ENCODE measurements at places on chromosomes 5 and 9.

GRCh38 chr5:166582416-166582815 is 1709.0 kb upstream of the WWC1 start:
- no peak for DNase-seq

DNA sequence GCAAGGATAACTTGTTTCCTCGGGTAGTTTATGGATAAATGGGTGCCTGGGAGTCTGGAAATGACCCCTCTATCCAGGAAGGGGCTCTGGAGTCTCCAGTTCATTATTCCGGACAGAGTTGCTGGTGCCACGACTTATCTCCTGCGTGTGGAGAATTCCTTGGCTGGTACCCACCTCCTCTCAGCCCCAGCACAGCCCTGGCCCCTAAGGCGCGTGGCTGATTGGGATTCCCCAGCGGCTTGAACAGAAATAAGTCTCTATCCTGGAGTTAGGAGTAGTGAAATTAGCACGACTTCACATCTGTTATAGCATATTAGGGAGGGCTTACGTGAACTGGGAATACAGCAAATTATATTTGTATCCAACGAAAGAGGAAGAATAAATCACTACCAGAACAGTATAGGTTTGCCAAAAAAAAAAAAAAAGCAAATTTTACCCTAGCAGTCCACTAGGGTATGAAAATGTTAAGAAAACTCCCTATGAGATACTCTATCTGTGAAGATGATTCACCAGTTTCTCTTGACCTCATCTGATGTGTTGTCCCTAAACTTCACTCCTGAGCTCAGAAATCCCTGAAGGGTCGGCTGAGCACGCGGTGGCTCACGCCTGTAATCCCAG is 172.5 kb upstream of the OTULINL start:
- DNase-seq, result no peak

DNA sequence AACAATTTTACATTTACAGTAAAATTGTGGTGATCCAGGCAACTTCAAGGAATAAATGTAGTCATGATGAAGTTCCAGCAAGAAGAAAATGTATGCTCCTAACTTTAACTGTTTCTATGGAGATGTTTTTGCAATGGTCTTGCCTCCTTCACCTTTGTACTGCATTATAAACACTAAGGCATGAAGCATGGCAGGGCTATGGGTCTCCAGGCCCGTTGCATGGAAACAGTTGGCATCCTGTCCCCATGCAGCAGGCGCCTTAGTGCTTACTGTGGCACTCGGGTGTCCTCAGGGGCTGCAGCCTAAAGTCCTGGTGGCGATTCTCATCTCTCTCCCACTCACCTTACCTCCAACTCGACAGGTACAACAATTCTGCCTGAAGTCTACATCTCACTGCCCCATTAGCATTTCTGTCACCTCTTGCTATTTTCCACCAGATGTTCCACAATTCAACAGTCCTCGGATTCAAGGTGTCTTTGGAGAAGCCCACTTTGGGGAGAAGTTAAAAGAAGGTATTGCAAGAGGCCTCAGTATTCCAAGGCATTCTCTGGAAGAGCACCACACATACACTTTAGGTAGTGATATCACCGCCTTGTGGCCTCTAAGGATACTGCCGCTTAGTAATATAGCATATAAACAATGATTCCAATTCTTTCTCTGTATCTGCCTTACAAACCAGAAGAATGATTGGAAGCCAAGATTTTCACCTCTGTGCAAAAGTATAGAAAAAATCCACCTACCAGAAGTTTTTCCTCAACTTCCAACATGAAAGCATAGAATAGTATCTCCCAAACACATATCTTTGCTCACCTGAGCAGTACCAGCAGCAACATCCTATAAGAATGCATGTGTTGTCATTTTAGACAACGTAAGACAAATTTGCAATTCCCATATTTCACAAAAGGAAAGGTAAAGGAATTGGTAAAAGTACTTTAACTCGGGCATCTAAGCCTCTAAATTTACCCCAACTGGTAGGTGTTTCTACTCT is 5.1 kb downstream of the LIFR start:
- peak; percentile 17 for DNase-seq

- DNase-seq, result no peak
Observed at GRCh38 chr5:75152860-75153259, 83.8 kb downstream of the ANKRD31 start.

DNA sequence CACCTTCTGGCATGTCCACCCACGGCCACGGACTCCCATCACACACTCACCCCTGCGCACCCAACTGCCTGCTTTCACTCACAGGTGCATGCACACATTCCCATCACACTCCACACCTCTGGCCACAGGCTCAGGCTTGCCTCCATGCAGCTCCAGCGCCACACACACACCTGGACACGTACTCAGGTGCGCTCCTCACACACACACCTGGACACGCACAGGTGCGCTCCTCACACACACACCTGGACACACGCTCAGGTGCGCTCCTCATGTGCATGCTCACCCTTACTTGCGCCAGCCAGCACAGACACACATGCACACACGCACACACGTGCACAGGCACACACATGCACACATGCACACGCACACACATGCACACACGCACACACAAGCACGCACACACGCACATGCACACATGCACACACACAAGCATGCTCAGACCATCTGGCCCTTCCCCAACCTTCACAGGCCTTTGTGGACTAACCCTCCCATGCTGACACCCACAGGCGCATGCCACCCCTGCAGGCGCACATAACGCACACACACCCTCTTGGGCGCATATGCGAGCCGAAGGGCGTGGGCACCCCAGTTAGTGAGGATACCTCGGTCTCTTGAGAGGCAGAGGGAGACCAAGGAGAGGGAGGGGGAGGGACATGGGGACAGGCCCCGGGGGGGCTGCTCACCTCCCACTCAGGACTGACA is 8.3 kb downstream of the GRIN1 start:
- DNase-seq, result no peak

DNA sequence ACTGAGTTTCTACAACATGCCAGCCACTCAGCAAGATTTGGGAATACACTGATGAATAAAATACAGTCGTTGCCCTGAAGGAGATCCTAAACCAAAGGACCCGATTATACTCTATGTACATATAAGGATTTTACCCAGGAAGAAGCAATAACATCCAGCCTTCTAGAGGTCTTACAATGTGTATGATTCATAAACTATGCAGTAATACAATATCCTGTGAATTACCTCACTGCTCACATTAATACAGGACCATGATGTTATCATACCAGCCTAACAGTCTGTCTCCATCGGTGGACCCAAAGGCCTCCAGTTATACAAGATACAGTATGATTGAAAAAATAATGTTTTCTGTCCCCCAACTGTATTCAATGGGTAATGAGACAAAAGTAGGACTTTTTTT is 310.5 kb upstream of the TRPM3 start:
- no peak for DNase-seq

- no peak for DNase-seq
Observed at GRCh38 chr9:27880156-27880555, 306.9 kb upstream of the C9orf72 start.

GRCh38 chr5:109705596-109705995 is 15.9 kb downstream of the MAN2A1 start:
- no peak for DNase-seq

- no peak for DNase-seq
Observed at GRCh38 chr9:117772960-117773359, 68.8 kb downstream of the TLR4 start.

DNA sequence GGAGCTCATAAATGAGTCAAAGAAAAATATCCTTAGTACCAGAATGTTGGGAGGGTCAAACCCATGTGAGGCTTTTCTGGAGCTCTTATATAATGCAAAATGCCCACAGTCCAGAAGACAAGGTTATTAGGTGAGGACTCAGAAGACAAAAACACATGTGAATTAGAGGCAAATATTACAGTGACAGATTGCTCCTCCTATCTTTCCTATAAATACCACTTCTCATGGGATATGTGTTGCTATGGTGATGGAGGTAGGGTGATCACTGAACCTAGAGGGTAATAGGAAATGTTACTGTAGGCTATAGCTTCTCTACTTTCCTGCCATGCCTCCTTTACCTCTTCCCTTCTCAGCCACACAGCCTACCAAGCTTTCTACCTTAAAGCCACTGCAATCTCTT is 264.6 kb downstream of the SEC61B start:
- no peak for DNase-seq

DNA sequence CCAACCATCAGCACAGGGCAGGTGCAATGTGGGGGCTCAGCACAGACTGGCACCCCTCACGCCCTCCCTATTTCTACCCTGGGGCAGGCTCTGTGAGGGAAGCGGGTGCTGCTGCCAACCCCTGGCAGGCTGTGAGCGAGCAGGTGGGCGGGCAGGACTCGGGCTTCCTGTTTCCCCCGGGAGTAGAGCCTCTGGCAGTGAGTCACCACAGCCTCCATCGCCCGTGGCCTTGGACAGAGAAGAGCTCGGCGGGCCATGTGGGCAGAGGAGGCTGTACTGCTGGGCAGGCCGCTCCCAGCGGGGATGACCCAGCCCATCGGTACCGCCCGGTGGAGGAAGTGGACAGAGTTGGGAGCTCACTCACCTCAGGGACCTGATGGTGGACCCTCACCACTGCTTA is 16.6 kb downstream of the KCNT1 start:
- DNase-seq, result no peak

DNA sequence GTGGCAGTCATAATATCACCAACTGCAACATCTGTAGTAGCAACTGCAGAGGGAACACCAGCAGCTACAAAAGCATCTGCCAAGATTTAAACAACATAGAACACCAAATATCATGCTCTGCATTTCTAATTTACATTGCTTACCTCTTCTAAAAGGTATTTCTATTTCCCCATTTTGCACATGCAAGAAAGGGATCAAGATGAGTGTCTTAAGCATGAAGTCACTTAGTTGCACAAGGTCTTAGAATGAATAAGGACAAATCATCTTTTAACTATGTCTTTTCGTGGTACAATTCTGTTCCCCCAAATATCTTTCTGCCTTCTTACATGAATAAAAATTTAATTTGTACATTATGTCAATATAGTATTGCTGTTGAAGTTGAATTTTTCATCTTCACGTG is 1746.4 kb downstream of the EFNA5 start:
- no peak for DNase-seq

DNA sequence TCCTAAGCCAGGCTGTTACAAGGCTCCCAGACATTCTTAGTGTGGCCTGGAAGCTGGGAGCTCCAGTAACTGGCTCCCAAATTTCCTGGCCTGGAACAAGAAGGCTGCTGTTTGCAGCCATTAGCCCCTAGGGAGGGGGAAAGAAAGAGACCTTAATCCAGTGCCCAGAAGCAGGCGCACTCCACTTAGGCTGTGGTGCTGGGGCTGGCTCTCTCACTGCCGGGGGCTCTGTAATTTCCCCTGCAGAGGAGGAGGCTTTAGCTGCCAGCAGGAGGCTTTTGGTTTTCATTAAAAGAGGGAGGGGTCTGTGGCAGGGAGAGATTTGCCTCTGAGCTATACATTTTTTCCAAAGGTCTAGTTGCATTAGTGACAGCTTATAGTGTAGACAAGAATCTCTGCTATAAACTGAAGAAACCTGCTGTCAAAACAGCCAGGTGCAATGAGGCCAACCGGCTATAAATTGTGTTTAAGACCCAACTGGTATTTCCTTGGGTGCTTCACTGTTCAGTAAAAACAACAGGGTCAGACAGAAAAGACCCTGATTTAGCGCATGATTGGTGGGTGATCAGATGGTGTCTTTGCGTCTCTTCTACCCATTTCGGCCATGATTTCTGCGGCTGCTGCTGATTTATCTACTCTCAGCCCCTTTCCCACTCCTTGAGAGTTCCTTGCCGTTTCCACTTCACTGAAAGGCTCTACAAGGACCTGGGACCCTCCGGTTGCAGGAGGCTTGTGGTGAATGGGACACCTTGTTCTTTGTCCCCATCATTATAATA is 254.6 kb downstream of the AOPEP start:
- no peak for DNase-seq

DNA sequence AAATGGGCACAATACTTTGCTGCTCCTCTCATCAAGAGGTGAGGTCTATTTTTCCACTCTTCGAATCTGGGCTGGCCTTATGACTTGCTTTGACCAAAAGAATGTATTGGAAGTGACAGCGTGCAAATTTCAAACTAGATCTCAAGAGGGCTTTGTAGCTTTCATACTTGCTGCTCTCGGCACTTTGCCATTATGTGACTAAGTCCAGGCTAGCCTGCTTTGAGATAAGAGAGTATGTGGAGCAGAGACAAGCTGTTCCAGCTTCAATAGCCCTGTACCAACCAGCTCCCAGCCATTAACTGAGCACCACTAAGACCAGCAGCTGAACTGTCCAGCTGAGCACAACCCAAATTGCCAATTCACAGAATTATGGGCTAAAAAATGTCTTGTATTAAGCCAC is 124.6 kb downstream of the ACER2 start:
- no peak for DNase-seq

- DNase-seq, result no peak
Observed at GRCh38 chr5:169656125-169656901, 19.2 kb downstream of the DOCK2 start.

GRCh38 chr9:76557674-76558225 is 98.8 kb downstream of the GCNT1 start:
- DNase-seq, result no peak

DNA sequence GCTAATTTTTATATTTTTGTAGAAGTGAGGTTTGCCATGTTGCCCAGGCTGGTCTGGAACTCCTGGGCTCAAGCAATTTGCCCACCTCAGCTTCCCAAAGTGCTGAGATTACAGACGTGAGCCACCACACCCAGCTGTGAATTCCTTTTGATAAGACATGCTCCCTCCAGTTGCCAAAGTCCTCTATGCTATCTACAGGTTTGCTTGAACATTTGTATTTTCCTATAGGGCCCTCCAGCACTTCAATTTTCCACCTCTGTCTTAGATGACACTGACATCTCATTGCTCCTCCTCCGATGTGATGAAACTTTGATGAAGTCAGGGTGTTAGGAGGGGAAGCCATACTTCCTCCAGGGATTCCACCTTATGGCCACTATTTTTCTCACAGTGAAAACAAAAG is 25.2 kb upstream of the CTSV start:
- no peak for DNase-seq

DNA sequence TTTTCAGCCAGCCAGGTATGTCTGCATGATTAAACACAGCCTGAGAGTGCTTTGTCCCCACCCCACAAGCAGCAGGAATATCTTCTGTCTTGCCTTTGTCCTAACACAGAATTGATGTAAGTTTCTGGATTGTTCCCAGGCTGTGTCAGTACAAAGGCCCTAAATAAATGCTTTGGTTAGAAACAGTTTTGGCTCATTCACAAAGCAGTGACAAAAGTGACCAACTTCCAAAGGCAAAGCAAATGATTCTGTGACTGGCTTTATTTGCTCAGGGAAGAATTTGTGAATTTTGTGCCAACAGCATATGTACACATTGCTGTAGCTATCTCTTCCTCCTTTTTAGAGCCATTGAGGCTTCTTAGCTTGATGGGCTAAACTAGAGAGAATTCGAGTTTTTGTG is 133.7 kb downstream of the PLPPR1 start:
- no peak for DNase-seq

DNA sequence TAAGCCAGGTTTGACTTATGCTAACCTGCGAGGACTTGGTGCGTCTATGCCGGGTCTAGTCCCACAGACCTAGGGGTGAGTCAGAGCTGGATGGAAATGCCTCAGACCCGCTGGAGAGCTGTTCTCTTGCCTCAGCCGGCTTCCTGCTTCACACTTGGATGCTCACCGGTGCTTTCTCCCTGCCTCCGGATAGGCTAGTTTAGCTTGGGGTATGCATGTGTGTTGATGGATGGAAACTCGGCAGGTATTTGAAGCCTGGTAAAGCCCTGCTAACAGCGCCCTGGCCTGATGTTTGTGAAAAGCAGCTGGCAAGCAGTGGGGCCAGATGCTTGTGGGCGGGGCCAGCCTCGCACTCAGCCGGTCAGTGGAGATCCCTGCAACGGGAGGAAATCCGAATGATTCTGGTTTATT is 29.3 kb downstream of the PRRC2B start:
- DNase-seq, result peak; percentile 55

- no peak for DNase-seq
Observed at GRCh38 chr5:11672385-11673085, 231.7 kb downstream of the CTNND2 start.
